Activated CD8-positive, alpha-beta memory T cell treated with anti-CD3 and anti-CD28 coated beads, Interleukin-2, amount 10 ng/mL, durations not matched to agents 7 days and 5 days (primary cell): ENCODE measurements at places on chromosomes 16 and 17.

DNA sequence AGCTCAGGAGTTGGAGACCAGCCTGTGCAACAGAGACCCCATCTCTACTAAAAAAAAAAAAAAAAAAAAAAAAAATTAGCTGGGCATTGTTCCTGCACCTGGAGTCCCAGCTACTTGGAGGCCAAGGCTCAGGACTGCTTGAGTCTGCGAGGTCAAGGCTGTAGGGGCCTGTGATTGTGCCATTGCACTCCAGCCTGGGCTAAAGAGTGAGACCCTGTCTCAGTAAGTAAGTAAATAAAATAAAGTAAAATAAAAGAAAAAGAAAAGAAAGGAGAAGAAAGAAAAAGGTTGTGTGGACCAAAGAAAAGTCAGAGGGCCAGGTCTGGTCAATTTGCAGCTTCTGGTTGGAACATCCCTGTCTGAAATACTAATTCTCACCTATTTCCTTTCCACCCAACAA lies 18.4 kb downstream of the MT1X start:
- DNase-seq: no peak

- no peak for DNase-seq
These were observed 12.6 kb downstream of the PMFBP1 start for GRCh38 chr16:72159386-72159785.

DNA sequence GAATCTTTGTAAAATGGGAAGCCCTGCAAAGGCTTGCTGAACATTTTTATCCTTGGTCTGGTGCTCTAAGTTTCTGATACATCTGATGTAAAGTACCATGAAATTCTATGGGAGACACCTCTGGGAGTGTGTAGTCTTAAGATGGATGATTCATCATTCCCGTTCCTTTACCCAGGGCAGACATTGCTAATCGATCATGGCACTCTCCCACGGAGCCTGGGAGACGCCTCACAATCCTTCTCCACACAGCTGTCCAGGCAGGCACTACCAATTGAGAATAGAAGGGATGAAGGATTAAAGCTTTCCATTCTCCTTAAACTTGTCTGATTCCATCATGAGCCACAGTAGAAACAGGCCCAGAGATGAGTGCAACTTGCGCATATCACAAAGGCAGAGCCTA lies 144.8 kb downstream of the GSG1L start:
- no peak for DNase-seq

- DNase-seq: no peak
These were observed 4.1 kb downstream of the PMM2 start for GRCh38 chr16:8801701-8802100.

GRCh38 chr17:49755663-49756283 lies 8.2 kb downstream of the FAM117A start:
- DNase-seq: no peak

DNA sequence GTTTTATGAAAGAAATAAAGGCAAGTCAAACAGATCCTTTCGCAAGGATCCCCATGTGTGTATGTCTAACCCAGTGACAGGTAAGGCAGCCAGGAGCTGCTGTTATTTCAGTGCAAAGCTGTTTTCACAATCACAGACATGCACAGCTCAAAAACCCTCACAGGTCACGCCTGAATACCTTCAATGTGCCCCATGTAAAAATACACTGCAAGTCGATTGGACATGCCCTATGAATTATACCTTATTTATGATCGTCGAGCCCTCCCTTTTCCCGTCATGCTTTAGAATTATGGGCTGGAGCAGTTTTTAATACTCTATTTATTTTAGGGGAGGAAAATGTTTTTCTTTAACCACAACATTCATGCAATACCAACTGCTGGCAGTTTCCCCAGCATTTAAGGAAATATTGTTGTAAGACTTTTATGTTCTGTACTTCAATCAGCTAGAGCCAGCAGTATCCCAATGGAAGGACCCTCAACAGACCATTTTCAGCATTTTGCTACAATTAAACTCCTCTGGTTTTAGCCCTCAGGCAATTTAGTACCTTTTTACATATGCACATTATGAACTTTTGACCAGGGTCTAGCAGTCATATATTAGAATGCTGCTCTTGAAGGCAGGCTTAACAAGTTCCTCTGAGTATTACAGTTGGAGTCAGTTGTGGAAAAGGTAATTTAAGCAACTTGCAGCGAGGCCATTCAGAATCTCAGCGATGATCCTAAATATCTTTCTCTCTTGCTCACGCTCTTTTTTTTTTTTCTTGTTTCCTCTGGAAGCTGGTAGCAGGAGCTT lies 362.2 kb downstream of the WWOX start:
- DNase-seq: no peak

- DNase-seq: no peak
These were observed 87.5 kb downstream of the ASIC2 start for GRCh38 chr17:33205552-33205951.

DNA sequence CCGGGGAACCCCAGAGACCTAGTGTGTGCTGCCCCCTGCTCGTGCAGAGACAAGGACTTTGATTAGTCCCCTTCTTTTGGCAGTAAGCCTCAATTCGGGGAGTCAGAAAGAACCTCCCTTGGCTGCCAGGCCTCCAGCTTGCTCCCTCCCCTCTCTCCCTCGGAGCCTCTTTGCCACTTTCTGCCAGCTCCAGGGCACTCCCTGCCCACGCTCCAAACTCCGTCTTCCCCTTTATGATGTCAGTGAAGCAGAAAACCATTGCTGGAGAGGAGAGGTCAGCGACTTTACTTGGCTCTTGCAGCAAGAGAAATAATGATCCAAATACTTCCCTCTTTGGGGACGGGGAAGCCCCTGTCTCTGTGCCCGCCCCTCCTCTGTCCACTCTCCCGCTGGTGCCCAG lies 28.1 kb downstream of the TTYH2 start:
- no peak for DNase-seq

GRCh38 chr16:15509051-15509592 lies 74.7 kb downstream of the BMERB1 start:
- peak; percentile 53 for DNase-seq

DNA sequence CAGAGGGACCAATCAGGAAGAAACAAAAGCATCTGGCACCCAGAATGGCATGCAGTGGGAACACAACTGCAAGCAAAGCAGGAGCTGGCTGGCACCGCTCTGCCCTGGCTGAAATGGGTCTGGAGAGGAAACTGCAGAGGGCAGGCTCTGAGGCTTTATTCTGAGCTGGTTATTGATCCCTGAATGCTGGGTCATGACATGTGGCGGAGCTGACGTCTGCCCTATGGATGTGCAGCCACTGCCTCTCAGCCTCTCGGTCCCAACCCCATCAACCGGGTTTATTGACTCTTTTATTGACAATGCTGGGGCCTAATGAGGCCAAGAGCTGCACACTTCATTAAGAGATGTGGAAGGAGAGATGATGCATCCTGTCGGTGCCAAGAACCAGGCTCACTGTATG lies 3.9 kb upstream of the SKAP1 start:
- no peak for DNase-seq

- DNase-seq: no peak
These were observed 19.6 kb upstream of the APPBP2 start for GRCh38 chr17:60545465-60546191.

DNA sequence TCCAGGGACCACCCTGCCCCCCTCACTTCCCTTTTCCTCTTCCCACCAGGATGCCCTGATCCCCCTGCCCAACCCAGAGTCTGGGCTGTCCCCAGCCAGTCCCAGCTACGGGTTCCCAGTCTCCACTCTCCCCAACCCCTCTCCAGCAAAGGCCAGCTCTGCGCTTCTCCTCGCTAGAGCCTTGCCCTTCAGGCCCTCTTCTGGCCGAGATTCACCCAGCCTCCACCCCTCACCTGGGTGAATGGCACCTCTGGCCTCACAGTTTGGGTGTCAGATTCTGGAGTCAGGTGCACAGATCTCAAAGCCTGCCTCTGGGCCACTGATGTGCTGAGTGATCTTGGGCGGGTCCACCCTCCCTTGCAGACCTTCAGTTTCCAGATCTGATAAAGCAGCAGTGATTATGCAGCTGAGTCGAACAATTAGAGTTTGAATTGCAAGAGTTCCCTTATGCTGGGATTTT lies 185.6 kb upstream of the TNRC6C start:
- no peak for DNase-seq

GRCh38 chr17:79658811-79659207 lies 48.0 kb upstream of the RBFOX3 start:
- DNase-seq: no peak

DNA sequence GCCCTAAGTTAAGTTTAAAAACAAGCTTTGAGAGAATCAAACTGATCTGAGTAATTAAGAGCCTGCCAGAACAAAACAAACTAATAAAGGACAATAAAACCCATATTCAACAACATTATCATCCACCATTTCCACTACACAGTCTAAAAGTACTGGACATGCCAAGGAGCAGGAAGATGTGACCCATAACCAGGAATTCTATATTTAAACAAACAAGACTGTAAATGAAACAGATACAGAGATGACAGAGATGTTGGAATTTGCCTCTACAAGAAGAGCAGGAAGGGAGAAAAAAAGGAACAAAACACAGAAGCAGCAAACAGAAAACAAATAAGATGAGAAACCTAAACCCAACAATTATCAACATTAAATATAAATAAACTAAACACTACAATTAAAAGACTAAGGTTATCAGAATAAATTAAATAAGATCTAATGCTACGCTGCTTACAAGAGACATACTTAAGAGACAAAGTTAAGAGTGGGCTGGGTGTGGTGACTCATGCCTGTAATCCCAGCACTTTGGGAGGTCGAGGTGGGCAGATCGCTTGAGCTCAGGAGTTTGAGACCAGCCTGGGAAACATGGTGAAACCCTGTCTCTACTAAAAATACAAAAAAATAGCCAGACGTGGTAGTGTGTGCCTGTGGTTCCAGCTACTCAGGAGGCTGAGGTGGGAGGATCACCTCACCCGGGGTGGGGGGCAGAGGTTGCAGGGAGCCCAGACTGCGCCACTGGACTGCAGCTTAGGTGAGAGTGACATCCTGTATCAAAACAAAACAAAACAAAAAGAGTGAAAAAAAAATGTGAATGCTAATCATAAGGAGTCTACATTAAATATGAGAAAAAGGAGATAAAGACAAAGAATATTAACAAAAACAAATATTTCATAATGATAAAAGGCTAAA lies 50.6 kb downstream of the CREBBP start:
- DNase-seq: no peak

DNA sequence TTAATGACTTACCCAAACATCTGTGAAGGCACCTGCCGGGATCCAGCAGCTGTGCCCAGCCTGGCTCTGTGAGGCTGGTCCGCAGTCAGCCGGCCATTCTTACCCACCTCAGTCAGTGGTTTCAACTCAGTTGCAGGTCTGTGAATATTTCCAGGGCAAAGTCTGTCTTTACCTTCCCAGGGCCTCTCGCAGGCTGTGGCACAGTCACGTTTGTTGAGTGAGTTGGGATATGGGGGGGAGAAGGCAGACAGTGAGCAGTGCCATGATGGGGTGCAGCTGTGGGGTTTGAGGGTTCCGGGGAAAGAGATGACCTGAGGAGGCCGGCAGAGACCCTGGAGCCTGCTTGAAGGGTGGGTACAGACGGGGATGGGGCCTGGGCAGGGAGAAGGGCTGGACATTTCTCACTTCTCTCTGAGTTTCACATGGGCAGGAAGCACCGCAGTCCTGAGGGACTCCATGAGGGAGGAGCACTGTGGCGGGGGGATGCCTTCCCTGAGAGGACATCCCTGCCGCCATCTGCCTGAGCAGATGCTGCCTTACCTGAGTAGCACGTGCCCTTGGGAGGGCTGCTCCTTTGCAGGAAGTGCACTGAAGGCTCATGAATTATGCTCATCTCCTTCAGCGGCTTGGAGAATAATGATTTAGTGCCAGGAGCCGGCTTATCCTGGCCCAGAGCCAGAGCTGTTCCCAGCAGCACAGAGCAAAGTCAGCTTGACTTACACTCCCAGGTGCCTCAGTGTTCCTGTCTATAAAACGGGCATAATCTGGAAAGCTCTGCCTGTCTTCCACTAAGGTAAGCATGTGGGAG lies 48.1 kb downstream of the KSR1 start:
- no peak for DNase-seq

GRCh38 chr16:55756963-55757362 lies 75.9 kb downstream of the CES1 start:
- DNase-seq: no peak
